ENCODE measurements at places on chromosomes 3 and 15.

DNA sequence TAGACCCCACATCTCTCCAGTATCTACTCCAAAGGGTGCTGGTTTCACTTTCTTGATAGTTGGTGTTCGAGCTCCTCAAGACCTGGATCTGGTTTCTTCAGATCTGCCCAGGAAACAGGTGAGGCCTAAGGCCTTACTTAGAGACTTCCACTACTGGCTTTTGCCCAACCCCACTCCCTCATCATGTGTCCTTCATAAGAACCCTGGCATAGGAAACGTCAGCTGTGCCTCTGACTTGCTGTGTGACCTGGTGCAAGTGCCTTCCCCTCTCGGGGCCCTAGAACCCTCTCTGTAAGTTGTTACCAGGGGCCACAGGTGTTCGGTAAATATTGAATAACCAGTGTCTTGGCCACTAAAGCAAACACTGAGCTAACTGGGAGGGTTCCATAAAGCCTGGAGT is 3.9 kb downstream of the OXTR start:
- DNase-seq = no peak

GRCh38 chr3:198113206-198114053 is 153.4 kb downstream of the LMLN start:
- DNase-seq = no peak

GRCh38 chr3:144948711-144949110 is 977.1 kb downstream of the DIPK2A start:
- DNase-seq = no peak

DNA sequence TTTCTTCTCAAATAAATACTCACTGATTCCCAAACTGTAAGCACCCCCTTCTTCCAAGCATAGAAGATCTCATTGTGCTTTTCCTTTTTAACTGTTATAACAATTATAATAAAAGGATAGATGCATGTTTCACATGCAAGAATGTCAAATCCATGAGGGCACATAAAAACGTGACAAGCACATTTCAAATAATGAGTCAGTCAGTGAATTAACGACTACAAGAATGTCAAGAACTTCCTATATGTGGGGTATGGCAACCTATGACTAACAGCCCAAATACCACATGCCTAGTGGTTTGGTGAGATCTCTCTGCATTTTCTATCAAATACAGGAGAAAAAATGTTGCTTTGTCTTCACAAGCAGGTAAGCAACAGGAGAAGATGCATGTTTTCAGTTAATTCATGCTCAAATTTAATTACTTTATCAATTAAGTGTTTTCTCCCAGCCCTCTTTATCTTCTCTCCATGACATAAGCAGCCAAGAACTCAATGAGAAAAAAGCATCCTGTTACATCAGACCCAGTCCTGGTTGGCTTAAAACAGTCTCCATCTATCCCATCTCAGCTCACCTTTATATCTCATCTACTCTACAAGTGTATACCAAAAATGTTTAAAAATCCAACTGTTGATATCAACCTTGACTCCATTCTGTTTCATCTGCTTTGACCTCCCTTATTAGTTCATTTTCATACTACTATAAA is 181.5 kb upstream of the LMCD1 start:
- DNase-seq = no peak

DNA sequence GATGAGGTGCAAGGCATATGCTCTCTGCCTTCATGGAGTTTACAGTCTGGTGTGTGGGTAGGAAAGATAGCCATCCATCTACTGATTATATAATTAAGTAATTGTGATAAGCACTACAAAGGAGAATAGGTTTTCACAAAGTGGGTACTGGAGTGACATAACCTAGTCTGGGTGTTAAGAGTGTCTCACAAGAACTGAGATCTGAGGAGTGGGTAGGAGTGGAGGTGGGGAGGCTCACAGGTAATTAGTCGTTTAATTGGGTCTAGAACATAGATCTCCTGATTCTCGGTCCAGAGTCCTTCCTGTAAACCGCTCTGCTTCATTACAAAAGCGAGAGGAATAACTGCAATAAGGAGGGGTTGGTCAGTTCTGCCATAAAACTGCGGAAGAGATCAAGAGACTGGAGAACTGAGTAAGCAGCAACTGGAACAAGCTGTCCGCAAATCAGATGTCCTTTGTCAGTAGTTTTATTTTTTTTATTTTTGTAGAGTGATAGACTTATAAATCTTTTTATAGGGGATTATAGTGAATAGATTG is 2.2 kb downstream of the NEO1 start:
- DNase-seq = no peak

GRCh38 chr3:169112153-169112892 is 551.2 kb downstream of the MECOM start:
- no peak for DNase-seq

- no peak for DNase-seq
Measured at GRCh38 chr15:92674347-92674746, 18.8 kb upstream of the FAM174B start.

GRCh38 chr3:47299381-47300318 is 16.9 kb downstream of the KLHL18 start:
- no peak for DNase-seq

DNA sequence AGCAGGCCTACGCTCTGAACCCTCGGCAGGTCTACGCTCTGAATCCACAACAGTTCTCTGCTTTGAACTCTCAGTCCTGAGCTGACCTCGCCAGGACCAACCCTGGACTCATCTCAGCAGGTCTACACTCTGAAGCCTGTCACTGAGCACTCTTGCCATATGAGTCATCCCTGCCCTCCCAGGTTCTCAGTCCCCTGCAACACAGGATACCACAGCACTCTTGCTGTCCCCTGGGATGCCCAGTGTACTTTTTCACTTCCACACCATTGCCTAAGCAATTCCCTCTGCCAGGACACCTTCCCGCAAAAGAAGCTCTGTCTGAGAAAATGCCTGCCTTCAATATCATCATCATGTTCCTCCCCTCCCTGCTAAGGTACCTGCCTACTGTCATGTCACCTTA is 42.0 kb downstream of the NUP210 start:
- no peak for DNase-seq

- no peak for DNase-seq
Measured at GRCh38 chr3:76293856-76294255, 508.5 kb upstream of the ZNF717 start.

DNA sequence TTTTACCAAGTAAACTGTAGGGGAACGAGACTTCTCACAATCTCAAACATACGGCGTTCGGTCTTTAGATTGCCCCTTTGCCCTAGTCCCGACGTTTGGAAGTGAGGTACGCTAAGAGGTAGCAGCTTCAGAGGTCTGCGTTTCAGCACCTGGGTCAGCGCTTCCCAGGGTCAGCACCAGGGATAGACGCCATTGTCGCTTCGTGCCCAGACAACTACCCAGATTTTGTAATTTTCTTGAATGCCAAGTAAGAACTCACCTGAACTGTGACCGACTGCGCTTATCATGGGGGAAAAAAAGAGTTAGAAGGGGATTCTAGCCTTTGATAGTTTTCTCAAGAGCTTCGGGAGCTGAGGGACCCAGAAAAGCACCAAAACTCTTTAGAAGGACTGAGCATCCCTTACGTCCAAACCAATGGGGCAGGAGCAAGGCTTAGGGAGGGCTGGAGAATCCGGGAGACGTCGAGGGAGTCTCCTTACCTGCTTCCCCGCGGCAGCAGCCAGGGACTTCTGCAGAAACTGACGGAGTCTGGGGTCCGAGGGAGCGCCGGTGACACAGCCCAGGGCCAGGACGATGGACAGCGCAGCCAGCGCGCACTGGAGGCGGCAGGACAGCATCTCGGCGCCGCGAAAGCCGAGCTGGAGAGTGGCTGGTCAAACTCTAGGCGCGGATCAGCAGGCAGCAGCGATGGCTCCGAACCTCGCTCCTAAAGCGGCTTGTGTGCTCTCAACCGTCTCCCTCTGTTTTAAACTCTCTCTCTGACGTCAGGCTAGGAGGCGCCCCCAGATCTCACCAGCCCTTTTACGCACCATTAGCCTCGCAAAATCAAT is at the start of gene SST:
Gene SST (minus strand): TSS at position 720 of the 830 bp plus-strand sequence. CDS start 103 bp downstream, at position 617.
- no peak for DNase-seq

DNA sequence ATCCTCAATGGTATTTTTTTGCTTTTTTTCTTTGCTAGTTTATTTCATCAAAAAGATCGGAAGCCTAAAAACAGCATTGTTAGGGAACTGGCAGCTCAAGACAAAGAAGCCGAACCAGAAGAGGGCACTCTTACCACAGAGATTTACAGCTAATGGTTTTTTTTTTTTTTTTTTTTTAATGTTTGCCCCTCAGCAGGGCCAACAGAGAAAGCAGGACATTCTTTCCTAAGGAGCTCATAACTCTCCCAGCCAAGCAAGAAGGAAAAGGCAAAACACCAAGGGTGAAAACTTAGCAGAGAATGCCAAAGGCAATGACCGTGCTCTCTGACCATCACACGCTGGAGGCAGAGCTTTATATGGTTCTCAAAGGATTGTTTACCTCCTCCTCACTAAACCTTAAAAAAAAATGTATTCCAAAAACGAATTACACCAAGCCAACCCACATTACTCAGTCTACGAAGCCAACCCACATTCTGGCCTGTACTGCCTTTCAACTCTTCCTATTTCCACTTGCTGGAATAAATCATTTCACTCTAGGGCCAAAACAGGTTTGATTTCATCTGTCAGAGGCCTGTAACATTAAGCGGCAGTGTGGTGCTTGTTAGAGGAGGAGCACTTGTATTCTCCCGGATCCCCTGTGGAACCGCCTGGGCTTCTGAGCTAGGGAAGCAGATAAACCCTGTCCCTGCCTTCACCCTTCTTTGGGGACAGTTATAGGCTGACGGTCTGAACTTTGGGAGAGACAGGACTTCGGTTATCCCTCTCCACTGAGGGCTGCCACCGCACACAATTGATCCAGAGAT is 35.6 kb upstream of the GYG1 start:
- no peak for DNase-seq

GRCh38 chr3:66989860-66990696 is 8.0 kb upstream of the KBTBD8 start:
- DNase-seq = no peak

DNA sequence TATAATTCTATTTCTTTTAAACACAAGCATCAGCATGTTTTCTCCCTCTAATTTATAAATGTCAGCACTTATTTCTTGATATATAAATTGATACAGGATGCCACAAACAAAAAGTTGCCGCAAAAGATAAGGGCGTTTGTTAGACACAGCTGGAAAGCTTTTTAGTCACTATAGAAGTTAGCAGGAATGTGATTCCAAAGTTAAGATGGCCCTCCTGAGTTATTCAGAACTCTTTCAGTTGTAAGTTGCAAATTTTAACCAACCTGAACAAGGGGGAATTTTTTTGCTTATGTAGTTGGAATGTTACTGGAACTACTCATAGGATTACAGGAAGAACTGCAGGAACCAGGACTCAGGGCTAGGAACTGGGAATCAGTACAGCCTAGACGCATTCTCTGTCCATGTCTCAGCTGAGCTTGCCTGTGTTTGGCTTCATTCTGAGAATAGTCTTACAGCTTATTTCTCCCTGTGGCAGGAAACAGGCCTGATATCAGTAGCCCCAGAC is 166.3 kb downstream of the VGLL4 start:
- DNase-seq = no peak

GRCh38 chr3:193680220-193680619 is 87.2 kb downstream of the OPA1 start:
- DNase-seq = no peak

GRCh38 chr3:186534113-186534669 is 10.0 kb downstream of the CRYGS start:
- DNase-seq = no peak

GRCh38 chr15:93829115-93829870 is 402.1 kb upstream of the MCTP2 start:
- no peak for DNase-seq

- no peak for DNase-seq
Measured at GRCh38 chr3:11371747-11372146, 99.5 kb downstream of the ATG7 start.

GRCh38 chr15:57866149-57866736 is 159.7 kb downstream of the POLR2M start:
- DNase-seq = no peak

DNA sequence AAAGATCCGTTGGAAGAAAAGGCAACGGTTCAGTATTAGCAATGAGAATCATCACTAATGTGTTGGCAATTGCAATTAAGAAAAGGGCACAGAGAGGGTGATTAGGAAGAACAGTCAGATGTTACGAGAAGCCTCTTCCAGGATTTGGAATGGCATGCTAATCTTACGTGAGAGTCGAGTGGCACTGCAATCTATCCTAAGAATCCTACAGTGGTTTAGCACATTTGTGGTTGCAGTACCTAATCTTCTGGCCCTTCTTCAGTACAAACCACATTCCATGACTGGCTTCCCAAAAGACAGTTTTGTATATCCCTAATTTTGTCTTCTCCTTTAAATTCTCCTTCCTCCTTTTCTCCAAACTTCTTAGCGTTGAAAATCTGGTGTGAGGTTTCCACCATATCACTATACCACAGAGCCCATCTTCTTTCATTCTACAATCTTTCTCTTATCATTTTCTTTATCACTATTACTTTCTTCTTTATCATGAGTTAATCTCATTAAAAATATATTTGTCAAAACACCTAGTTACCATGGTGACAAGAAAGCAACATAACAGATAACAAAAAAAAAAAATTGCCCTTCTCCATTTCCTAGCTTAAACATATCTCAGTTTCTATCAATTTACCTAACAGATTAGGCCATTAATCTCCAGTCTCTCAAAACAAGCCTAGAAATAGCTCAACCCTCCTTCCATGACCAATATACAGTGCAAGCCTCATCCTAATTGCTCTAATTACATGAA is 60.1 kb downstream of the IGSF11 start:
- no peak for DNase-seq

DNA sequence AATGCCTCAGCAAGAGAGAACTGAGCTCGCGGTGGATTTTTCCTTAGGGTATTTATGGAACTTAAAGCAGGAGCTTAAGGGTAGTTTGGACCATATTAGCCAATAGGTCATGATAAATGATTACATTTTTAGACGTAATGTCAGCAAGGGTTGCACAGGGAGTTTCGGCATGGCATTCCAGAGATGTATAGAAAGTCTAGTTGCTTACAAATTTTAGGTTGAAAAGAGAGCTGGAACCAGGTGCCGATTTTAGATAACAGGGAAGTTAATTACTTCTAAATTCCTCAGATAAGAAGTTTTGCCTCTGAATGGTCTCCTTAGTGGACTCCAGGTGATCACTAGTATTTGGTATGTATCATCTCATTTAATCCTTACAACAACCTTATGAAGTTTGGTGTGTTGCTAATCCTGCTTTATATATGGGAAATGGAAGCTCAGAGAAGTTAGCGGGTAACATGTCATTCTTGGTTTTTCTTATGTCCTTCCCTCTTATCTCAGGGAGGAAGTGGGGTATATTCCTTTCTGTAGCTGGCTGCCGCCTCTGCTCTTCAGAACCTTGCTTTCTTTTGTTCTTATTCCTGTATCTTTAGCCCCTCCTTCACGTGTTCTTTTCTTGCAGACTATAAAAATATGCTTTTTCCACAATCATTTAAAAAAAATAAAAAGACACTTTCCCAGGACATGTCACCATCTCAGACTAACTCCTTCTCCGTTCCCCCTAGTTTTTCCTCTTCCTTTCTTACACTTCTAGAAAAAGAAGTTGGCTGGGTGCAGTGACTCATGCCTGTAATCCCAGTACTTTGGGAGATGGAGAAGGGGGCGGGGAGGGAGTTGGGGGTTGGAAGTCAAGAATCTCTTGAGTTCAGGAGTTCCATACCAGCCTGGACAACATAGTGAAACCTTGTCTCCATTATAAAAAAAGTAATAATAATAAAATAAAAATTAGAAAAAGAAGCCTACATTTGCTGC is 25.7 kb downstream of the IQGAP1 start:
- DNase-seq = no peak

- DNase-seq = no peak
Measured at GRCh38 chr3:127423856-127424765, 136.3 kb upstream of the PRR20G start.

- DNase-seq = no peak
Measured at GRCh38 chr3:46730819-46731218, 13.2 kb upstream of the PRSS50 start.

GRCh38 chr3:108406063-108406660 is 104.2 kb downstream of the MYH15 start:
- DNase-seq = no peak

GRCh38 chr3:57998366-57999283 is 9.6 kb upstream of the FLNB start:
- DNase-seq = no peak
